ENCODE measurements at places on chromosomes 5 and 9. TPM values are rescaled to one million over a fixed set of nuclear protein-coding genes. Genes with fewer than 3 reads are reported as not detected.
A peak's percentile ranks its signal among the peaks of the same experiment; 100 is the strongest.

GRCh38 chr9:545480-545879, 296.0 kb upstream of the DMRT1 start:
- no peak for DNase-seq

PCDHGB4 gene
- total RNA-seq = 15.6 TPM

CARD9 gene
- 2.6 TPM for total RNA-seq

DNA sequence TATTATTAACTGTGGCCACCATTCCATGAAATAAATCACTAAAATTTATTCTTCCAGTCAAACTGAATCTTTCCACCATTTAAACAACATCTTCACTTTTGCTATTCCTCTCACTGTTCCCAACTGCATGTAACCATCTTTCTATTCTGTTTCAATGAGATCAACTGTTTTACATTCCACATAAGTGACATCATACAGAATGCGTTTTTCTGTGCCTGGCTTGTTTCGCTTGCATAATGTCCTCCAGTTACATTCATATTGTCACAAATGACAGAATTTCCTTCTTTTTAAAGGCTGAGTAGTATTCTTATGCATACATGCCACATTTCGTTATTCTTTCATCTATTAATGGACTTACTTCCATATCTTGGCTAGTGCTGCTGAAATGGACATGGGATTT, 738.2 kb downstream of the SEMA5A start:
- DNase-seq = no peak

GRCh38 chr9:111180811-111181210, 142.5 kb upstream of the LPAR1 start:
- no peak for DNase-seq

GRCh38 chr9:122058051-122058450, 35.1 kb downstream of the TTLL11 start:
- DNase-seq = no peak

DNA sequence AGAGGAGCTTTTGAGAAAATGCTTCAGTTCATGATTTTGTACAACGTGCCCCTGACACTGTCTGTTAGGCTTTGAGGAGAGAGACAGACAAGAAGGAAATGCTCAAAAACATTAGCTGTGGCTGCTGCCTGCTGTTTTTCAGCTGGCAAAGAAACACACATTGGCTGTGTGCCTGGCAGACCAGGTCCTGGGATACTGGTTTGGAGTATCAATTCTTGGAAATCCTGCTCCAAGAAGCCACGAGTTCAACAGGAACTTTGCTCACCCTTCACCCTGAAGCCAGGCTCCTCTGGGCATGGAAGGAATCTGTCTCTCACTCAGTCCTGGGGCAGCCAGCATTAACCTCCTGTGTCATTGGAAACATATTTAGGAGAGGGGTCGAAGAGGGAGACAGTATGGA, 245.5 kb downstream of the AUH start:
- DNase-seq = no peak

- DNase-seq = no peak
Measured at GRCh38 chr9:110206389-110206788, 1.6 kb downstream of the C9orf152 start.

DNA sequence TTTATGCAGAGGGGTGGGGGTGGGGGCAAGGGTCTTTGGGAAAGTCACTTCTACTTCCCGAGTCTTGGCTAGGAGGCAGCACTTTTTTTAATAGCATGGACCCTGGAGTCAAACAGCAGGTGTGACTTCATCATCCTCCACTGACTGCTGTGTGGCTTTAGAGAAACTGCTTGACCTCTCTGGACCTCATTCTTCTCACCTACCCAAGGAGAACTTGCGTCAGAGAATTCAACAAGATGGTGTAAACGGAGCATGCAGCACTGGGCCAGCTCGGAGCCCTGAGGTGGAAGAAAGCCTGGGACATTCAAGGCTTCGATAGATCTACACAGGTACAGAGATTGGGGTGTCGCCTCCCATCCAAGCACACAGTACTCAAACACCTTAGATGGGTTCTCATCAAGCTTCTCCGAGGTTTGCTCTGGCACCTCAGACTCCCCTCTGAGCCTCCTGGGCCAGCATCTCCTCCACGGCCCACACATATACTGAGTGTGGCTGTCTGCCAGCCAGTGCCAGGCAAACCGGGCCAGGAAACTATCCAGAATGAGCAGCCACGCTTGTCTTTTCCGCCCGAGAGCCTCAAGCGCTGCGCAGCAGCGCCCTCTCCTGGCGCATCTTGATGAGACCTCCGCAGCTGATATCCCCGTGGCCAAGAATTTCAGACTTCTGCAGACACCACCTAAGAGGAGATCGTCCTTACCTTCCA, 4.6 kb upstream of the SLC25A48 start:
- peak; percentile 86 for DNase-seq

Data from type B pancreatic cell (in vitro differentiated cells).